ENCODE measurements at places on chromosomes 4 and X.

- no peak for DNase-seq
Observed at GRCh38 chr4:73275318-73275654, 16.7 kb upstream of the ANKRD17 start.

DNA sequence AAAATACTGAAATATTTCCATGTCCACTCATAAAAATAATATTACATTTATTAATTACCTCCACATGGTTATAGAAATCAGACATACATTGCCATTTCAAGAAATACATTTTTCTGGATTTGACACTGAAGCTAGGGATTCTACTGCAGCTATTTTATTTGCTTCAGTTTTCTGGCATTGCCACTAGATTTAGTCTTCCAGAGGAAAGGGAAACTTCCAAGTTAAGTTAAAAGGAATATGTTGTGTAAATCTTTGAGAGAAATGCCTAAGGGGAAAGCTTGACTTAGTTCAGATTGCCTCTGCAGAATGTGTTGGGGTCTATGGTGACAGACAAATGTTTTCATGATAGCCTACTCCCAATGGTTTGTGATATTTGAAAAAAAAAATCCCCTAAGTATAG, 1631.3 kb downstream of the PCDH18 start:
- DNase-seq = no peak

DNA sequence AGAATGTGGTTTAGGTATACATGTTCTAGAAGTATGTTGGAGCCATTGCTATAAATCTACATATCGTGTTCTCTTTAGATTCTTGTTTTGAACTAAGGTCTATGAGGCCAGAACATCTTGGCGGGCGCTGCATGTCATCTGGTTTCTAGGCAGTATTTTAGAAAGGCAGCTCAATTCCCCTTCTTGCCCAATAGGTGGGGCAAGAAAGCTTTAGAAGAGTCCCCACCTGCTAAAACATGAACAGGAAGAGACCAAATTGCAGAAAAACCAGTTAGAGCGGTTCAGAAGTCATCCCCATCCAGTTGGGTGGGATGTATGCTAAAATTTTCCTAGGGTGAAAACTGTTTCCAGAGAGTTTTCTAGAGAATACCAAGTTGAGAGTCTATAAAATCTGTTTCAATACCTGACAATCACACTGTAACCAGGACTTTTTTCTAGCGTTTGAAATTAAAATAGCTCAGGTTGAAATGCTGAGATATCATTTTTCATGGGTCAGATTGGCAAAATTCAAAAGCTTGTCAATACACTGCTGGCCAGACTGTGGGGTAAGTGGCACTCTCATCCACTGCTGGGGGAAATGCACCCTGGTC, 17.5 kb upstream of the SH3KBP1 start:
- DNase-seq = peak; percentile 48

DNA sequence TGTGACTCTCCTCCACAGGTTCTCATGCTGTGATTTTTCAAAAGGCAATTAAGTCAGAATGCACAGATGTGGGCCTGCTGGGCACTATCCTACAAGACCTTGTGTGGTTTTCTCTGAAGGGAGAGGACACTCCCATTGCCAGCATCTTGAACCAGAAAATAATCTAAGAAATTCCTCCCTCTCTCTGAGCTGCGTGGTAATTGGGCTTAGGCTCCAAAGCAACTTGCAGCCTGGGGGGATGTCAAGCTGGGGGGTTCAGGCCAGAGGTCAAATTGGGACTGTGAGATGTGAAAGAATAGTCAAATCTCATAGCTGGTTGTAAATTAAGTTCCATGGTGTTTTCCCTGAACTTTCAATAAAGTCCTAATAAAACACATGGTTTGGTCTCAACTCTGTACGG, 350.6 kb upstream of the SLC7A11 start:
- DNase-seq = no peak

DNA sequence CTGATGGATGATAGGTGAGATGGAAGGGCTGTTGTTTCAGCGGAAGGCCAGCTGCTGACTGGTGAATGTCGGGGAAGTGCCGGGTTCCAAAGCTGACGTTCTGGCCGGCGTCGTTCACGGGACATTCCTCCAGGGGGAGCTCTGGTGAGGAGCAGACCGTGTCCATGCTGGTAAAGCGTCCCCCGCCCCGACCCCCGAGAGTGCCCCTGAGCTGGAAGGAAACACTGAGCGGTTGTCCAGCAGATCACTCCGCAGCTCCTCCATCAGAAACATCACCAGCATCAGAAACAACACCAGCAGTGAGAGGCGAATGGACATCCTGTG, 18.6 kb upstream of the ADRA2C start:
- DNase-seq = no peak

DNA sequence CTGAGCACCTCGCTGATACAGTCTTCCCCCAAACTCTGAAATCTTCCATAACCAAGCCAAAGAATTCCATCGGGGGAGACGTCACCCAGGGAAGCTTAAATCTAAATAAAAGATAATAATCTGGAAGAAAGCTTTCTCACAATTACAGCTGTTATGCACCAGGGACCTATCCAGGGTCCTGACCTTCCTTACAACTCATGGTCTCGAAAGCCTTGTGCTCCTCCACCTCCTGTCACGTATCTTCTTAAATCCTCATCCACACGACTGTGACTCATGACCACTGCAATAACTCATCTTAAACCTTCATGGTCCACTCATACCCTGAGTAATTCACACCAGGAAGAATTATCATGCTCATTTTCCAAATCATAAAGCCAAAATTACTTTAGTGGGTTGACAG, 166.8 kb upstream of the FRG1 start:
- DNase-seq = peak; percentile 94

DNA sequence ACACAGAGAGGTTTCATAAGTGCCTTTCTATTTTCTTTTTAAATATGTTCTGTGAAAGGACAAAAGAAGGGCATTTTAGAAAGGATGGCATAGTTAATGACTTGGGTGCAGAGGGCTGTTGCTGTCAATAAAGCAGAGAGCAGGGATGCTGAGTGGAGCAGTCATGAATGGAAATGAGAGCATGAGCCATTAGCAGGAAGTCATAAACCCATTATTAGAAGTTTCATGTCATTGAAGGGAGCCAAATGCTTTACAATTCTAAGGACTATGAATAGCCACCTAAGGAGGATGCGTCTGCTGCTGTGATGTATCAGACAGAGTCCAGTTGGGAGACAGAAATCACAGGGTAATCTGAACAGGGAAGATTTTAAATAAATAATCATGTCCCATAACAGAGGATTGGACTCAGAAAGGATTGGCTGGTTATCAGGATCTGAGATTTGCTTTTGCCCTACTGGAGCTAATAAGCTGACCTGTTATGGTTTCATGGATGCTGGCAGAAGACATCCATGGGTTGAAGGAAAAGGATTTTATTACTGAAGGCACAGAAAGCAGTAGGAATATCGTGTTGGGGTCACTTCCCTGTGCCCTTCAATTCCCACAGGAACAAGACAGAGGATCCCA, 47.5 kb upstream of the WDR19 start:
- no peak for DNase-seq

All from MV-4-11 (cell line).